ENCODE measurements at places on chromosomes 16 and 17.

DNA sequence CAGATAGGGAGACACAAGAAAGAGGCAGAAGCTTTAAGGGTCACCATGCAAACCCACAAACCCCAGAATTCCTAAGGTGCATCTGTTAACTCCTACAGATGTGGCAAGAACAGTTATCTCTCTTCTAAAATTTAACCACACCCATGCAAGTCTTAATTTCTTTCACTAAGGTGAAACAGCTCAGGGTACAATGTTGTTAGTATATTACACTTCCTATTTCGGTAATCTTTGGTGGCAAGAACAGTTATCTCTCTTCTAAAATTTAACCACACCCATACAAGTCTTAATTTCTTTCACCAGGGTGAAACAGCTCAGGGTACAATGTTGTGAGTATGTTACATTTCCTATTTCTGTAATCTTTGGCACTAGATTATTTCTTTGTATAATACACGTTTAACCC lies 6.6 kb downstream of the CCL23 start:
- DNase-seq: no peak

- DNase-seq: no peak
Observed at GRCh38 chr16:89349947-89350633, 132.6 kb downstream of the ZNF778 start.

DNA sequence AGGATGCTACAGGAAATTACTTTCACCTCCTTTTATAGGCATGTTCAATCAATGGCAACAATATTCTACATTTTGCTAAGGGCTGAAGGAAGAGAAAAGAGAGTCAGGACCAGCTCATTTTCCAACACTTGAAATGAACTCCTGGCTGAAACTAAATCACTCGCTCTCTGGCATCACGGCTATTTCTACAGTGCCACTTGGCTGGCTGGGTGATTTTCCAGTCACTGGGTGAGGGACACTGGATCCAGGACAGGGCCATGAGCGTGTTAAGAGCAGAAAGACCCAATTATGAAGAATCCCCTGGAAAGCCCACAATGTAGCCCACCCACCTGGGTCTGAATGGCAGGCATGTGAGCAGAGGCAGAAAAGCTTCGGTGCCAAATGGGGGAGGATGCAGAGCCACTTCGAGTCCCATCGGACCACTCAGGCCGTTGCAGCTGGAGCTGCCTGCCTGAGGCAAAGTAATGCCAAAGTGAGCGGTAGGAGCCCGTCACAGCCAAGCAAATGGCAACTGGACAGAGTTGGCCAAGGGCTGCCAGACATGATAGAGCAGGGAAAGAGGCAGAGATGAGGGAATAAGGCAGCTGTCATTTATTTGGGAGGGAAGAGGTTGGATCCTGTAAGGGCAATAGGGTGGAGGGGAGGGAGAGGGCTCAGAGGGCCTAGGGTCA lies 246.2 kb downstream of the STX8 start:
- DNase-seq: no peak

- DNase-seq: peak; percentile 57
Observed at GRCh38 chr17:21098934-21099689, 27.7 kb upstream of the DHRS7B start.

DNA sequence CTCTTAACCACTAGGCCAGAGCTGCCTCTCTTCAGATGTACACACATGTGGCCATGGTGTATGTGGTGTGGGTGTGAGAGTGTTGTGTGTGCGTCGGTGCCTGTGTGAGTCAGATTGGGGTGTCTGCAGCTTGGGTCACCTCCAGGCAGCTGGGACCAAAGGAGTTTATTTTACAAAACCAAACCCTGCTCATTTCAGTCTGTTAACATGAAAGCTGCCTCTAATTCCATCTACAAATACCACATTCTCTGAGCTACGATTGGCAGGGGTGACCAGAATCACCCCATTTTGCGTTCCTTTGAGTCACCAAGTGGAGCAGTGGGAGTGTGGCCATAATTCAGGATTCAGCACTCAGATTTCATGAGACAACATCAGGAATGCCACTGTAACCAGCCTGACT lies 105.3 kb downstream of the IRX5 start:
- DNase-seq: no peak

GRCh38 chr17:8163978-8164814 lies 1.4 kb upstream of the VAMP2 start:
- no peak for DNase-seq

GRCh38 chr17:59914274-59914854 lies 21.4 kb downstream of the RPS6KB1 start:
- DNase-seq: peak; percentile 24

DNA sequence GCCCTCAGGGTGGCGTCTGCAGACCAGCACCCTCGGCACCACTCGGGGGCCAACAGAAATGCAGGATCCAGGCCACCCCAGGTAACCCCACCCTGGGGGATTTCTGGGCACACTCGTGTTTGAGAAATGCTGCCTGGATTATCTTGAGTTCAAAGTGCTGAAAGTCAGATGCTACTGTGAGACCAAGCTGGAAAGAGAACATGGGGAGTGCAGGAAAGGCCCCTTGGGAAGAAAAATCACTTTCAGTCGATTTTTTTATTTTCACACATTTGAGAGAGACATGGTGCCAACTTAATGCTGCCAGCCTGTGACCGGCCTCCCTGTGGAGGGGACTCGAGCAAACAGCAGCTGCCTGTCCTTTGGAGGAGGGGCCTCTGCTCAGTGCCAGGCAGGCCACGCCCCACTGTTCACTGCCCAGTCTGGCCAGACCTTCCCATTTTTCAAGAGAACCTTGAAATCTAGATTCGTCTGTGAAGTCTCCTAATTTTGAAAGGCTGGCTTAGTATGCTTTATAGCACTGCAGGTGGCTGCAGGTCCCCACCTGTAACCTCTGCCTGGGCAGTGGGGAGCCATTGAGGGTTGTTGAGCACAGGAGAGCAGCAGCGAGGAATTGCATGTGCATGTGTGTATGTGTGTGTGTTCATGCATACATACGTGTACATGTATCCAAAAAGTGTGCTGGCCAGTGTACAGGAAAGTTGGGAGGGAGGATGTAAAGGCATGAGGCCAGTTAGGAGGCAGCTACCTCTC lies 70.7 kb upstream of the PLCG2 start:
- no peak for DNase-seq

GRCh38 chr16:89596957-89597649 lies 16.3 kb upstream of the DPEP1 start:
- DNase-seq: no peak

DNA sequence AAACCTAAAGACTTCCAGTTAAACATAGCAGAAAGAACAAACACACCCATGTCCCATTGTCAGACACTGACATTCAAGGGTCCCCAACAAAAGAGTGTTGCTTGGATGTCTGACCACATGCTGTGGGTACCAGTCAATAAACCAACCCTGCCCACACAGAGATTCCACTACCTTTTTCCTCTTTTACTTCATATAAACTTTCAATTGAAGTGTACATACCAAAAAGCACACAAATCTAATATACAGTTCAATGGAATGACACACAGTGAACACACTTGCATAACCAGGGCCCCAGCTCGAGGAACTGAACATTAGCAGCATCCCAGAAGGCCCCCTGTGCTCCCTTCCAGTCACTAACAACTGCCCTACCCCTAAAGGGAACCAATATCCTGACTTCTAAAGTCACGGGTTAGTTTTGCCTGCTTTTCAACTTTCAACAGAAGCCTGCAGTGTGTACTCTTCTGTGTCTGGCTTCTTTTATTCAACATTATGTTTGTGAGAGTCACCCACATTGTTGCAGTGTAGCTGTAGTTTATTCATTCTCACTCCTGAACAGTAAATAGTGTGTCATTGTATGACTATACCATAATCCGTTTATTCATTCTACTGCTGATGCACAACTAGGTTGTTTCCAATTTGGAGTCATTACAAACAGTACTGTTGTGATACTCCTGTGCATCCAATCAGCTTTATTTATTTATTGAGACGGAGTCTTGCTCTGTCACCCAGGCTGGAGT lies 18.0 kb downstream of the CFDP1 start:
- no peak for DNase-seq

DNA sequence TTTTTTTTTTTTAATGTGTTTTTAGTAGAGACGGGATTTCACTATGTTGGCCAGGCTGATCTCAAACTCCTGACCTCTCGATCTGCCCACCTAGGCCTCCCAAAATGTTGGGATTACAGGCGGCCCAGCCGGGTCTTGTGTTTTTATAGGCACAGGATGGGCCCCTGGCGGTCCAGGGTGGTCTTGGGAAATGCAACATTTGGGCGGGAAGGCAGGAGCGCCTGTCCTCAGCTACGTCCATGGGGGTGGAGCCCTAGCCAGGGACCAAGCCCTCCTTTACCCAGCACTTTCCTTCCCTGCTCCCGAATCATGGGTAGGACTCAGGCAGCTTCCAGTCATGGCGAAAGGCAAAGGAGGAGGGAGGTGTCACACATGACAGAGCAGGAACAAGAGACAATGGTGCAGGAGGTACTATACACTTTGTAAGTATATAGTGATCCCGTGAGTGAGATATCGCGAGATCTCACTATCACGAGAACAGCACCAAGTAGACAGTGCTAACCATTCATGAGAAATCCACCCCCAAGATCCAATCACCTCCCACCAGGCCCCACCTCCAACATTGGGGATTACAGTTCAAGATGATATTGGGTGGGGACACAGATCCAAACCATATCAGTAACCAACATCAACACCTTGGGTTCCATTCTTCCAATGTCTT lies 226.7 kb upstream of the WSCD1 start:
- DNase-seq: no peak

DNA sequence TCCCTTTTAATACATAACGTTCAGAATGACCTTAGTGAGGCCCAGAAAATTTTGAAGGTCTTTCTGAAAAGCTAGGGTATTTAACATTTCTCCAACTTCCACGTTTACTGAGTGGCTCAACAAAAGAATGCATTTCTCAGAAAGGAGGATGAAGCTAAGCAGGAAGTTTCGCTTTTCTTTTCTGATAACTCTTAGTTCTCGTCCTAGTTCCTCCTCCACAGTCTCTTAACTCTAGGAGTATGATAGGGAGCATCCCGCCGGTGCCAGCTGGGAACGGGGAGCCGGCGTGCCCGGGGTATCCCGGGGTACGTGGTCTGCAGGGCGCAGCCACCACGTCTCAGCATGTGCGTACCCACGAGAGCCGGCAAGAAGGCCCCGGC lies 363 bp downstream of the KARS1 start:
- DNase-seq: no peak

DNA sequence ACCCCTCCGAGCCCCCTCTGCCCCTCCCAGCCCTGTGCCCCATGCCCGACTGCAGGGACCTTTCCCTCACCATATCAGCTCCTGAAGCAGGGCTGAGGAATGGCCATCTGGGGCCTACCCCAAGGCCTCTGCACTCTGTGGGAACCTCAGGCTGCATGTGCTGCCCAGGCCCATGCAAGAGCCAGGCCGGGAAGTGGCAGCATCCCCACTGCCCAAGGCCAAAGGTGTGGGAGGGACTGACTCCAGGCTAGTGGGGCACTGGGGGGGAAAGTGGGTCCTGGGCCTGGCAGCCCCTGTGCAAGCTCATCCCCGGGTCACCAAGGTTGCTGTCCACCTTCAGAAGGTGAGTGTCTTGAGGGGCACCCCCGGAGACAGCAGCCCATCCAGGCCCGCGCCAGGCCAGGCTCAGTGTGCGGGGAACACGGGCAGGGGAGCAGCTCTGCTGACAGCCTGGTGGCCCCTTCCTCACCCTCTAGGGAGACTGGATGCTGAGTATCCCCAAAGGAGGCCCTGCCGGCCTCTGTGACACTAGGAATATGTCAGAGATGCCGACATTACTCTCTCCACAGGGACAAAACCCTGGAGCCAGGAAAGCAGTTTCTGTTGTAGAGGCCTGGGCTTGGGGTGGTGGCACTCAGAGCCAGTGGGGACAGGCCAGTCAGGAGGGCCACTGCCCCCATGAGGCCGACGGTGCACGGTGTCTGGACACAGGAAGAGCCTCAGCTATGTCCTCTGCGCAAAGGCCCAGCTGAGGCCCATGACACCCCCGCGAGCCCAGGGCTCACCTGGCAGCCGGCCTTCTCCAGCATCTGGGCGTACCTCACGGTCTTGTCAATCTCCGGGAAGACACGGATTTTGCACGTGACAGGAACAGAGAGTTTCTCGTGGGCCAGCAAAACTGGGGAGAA lies 3.3 kb downstream of the DUS1L start:
- no peak for DNase-seq

- DNase-seq: no peak
Observed at GRCh38 chr17:16483021-16483645, 8.9 kb downstream of the LRRC75A start.

GRCh38 chr17:63445571-63445953 lies 544 bp downstream of the CYB561 start:
- no peak for DNase-seq

GRCh38 chr16:31440516-31441184 lies 1.9 kb downstream of the ZNF843 start:
- DNase-seq: no peak

DNA sequence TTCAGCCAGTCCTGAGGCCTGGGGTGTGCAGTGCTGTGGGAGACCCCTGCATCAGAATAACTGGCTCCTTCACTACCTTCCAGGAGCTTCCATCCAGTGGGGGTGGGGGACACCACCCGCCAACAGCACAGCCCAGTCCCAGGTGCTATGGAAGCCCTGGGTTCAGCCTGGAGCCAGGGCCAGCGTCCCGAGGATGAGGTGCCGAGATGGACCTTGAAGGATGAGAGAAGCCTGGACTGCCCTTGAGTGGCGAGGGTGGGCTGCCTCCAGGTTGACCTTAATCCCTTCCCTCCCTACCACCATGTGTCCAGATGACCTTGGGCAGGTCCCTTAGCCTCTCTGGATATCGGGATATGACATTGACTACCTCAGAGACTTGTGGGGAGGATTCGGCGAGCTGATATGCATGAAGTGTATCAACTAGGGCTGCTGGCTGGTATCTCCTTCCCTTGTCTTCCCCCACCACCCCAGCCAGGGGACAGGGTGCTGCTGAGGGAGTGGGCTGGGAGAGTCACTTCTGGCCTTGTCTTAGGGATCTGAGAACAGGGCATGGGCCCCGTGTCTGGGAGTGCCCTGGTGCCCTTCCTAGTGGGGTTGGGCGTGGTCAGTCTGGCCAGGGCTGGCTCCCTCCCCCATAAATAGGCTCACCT lies 14.2 kb upstream of the LASP1NB start:
- DNase-seq: no peak

DNA sequence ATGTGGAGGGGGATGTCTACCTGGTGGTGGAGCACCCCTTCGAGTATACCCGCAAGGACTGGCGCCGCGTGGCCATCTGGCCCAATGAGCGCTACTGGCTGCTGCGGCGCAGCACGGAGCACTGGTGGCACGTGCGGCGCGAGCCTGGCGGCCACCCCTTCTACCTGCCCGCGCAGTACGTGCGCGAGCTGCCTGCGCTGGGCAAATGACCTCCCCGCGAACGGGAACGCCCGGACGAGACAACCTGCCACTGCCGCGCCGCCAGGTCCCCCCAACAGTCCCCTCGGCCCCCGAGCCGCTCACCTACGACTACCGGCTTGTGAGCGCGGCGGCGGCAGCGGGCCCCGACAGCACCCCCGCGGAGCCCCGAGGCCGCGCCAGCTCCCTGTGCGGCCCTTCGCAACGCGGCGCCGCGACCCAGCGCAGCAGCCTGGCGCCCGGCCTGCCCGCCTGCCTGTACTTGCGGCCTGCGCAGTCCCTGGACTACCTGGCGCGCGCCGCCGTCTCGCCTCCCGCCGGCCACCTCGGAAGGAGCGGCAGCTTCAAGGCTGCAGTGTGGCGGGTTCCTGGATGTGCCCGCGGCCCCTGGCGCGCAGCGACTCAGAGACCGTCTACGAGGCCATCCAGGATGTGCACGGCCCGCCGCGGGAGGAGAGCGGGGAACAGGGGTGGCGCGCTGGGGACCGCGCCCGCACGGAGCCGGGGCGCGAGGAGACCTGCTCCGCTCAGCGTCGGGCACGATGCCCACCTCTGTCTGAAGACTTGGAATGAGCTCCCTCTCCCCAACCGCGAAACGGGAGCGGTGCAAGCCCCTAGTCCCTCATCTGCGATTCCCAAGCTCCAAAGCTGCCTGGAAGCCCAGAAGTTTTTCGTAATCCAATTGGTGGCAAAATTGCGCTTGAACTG lies 48.7 kb upstream of the AMZ2 start:
- no peak for DNase-seq

All from amniotic stem cell (primary cell).